MM.1S (cell line): ENCODE measurements at places on chromosomes 5 and 9.

DNA sequence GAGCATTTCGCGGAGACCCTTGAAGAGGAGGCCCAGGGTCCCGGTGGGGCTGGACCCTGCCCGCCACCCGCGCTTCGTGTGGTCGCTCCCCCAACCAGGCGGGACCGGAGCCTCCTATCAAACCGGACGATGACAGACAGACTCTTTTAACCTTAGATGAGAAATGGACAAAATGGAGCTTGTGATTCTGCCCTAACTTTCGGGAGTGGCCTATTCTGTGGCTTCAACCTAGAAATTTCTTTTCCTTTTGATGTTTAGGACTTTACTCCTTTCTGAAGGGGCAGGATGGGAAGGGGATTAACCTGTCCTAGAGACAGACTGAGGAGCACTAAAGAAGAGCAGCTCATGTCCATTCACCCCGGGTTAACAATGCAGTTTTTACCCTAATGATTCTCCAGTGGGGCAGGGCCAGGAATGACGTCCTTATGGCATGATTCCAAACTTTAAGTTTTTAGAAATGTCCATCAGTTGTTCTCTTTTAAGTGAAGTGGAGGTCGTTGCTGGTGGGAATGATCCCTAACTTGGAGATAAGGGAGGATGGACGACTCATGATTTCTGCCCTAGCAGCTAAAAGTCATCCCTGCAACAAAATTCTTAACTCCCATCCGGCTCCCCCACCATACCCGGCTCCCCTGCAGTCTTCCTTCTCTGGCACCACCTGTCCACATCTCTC lies 1.0 kb downstream of the NIPSNAP3A start:
- peak; percentile 22 for DNase-seq

- DNase-seq, result no peak
These were observed 3.6 kb downstream of the RNF130 start for GRCh38 chr5:180067986-180068385.

DNA sequence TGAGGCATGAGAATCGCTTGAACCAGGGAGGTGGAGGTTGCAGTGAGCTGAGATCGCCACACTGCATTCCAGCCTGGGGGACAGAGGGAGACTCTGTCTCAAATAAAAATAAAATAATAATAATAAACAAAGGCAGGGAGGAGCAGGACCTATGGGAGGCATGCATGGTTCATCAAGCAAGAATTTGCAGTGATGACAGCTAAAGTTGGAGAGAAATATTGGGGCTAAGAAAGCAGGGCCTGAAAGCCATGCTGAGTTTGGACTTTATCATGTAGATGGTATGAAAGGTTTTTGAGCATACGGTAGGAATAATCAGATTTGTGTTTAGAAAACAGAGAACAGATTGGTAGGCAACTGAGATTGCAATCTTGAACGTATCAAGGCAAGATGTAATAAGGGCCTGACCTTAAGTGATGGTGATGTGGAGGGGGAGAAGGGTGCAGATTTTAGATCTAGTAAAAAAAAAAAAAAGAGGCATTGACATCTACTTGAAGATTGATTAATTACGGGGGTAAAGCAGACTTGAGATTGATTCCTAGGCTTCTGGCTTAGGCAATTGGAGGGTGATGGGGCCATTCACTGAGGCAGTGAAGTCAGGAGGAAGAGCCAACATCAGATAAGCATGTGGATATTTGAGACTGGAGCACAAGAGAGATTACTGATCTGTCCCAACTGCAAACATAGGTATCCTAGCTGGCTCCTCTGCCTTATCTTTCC lies 50.7 kb downstream of the CFAP95 start:
- no peak for DNase-seq

DNA sequence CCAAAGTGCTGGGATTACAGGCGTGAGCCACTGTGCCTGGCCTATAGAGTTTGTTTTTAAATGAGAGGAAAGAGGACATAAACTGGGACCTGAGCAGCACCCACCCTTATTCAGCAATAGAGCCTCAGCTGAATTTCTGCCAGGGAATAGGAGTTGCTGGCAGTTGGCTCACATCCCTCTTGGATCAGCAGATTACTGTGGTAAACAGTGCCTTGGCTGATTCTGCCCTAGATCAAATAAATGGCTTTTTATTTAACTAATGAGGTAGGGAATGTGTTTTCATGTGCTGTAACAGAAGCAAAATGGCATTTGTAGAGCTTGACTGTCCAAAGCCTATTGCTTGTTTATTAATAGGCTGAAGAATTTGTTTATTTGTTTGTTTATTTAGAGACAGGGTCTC lies 2.1 kb downstream of the ARHGEF37 start:
- DNase-seq, result no peak

- DNase-seq, result no peak
These were observed 697.4 kb upstream of the WWC1 start for GRCh38 chr5:167594061-167594435.

DNA sequence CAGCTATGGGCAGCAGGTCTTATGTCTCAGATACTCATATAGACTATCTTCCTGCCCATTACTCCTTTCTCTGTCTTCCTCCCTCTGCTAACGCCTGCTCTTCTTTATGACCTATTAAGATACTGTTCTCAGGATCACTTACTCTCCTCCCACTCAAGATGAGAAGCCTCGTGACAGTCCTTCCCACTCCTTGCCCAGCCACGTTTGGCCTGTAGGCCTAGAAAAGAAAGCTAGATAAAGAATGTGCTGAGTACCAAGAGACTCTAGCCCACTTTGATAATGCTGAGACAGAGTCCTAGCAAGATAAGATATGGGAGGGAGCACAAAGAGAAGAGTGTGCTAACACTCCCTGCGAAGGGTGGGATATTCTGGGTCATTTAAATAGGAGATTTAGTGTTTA lies 6.8 kb upstream of the DENND4C start:
- no peak for DNase-seq

GRCh38 chr9:8730618-8731017 lies 931.0 kb upstream of the DMAC1 start:
- DNase-seq, result no peak

DNA sequence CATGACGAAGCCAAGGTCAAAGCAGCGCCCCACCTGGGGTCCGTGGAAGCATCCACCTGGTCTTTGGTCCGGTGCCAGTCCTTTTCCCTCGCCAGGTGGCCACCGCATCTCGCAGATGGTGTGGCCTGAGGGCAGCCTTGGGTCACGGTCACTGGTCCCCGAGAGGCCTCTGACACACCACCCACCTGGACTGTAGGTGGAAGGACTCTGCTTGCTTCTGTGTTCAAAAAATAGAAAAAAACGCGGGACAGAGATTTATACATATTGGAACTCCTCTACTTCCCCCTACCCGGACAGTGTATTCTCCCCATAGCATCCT lies 466 bp upstream of the TTC39B start:
- DNase-seq, result no peak

DNA sequence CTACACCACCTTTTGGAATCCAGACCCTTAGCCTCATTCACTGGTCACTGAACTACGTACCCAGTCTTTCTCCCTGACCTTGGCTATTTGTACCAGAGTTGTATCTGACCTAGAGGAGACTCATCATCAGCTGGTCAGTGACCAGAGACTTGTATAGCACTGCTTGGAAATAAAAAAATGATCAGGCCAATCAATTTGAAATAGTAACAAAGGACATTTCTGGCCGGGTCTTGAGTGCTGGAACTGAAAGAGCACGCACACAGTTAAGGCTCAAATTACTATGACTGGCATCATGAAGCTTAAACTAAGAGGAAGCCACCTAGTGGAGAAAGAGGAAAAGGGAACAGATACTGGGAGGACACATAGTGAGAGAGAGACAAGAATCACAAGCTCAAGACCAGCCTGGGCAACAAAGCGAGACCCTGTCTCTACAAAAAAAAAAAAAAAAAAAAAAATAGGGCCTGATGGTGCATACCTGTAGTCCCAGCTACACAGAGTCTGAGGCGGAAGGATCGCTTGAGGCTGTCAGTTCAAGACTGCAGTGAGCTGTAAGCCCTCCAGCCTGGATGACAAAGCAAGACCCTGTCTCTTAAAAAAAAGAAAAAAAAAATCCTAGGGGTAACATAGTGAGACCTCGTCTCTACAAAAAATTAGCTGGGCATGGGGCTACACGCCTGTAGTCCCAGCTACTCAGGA lies 12.8 kb upstream of the SRP19 start:
- DNase-seq, result peak; percentile 81

DNA sequence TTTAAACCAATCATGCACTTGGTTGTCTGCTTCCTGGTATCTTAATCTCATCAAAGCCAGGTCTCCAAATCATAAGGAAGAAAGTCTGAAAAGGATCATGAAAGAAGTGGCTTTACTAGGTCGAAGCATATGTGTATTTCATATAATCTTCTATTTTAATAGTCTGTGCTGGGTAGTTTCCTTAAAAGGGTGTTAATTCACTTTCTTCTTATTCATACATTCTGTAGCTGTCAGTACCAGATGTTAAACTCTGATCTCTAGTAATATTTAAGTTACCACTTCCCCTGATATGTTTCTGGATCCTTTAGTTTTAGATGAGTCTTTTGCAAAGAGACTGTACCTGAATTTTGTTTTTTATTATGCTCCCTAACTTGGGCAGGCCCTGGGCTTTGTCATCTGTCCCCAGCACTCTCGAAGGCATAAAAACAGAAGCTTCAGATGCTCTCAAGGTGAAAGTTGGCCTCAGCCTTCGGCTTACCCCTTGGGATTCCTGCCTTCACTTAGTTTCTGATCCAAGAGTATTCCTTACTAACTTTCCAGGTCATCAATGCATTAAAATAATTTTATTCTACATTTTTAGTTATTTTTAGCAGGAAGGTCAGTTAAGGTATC lies 15.0 kb upstream of the LNPEP start:
- no peak for DNase-seq

- peak; percentile 15 for DNase-seq
These were observed 18.3 kb downstream of the MARCHF3 start for GRCh38 chr5:127011961-127012644.

- DNase-seq, result no peak
These were observed 2.6 kb upstream of the ALAD start for GRCh38 chr9:113403646-113404045.

DNA sequence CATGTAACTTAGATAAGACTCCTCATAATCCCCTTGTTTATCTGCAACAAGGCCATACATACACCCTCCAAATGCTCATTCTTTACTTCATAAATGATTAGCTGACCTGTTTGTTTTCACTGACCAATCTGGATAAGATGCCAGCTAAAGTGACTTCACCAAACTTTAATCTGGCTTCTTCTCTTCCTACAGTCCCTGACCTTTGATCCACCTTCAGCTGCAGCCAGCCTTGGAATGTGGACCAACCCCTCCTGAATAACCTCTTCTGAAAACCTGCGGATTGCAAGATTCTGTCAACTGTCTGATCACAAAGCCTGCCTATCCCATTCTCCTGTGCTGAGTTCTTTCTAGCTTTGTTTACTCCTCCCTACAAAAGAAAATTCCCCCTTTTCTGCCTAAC lies 476.8 kb downstream of the LRRC70 start:
- DNase-seq, result no peak

DNA sequence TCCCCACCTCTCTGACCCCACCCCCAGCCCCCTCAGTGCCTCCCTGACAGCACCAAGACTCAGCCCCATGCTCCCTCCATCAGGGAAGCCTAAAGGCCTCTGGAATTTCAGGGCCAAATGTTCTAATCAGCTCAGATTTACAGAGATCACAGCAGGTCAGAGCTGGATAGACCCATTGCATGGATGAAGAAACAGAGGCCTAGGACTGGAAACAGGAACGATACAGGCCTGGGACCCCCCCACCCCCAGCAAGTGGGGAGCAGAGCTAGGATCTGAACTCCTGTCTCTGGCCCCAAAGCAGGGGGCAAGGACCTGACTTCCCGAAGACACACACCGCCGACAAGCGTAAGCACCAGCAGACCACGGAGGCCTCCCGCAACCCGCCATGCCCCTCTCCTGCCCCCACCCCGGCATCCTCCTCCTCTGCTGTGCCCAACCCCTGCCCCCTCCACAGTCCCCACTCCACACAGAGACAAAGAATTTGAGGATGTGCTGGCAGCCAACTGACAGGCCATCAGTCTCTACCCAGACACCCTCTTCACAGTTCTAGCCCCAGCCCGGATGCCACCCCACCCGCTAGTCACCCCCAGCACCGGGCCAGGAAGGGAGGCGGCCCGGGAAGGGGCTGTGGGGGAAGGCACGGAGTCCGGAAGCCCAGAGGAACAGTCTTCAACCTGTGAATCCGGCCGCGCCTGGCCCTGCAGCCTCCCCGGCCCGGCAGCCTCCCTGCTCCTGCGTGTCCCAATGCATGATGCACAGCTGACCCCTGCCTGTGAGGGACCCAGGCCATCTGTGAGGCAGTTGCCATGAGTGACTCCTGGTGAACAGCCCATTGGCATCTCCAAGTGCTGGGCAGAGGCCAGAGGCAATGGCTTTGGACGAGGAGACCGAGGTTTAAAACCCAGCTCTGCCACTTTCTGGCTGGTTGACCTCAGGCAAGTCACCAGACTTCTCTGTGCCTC lies 31.3 kb downstream of the NDUFA8 start:
- no peak for DNase-seq

DNA sequence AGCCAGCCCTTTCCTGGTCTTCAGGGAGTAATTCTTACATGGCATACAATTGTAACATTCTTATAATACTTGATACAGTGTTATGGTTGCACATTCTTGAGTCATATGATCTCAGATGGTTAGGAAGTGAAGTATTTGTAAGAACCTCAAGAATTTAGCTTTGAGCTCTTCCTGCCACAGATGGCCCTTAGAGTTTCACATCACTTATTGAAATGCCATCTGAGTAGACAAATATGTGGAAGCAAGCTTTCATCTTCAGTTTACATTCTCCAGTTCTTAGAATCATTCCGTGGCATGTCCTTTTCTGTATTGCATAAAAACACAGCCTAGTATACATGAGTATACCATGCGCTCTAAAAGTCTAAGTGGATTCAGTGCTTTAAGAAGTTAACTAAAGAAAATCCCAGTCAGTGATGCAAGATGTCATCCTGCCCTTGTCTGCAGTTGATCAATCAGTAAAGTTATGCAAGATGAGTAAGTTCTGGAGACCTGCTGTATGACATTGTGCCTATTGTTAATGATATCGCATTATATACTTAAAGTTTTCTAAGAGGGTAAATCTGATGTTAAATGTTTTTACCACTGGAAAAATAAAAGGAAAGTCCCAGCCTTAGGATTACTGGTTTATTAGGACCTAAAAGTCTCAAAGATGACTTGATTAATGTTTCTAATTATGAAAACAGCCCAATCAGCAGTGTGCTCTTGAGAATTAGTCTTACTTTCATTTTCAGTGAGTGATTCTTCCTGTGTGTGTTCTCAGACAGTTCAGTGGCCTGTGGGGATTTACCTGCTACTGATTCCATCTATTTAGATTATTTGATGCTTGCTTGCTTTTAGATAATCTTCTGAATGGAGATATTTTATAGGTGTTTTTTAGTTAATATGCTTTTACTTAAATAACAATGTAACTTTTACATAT lies 29.4 kb downstream of the RHOBTB3 start:
- DNase-seq, result peak; percentile 92

DNA sequence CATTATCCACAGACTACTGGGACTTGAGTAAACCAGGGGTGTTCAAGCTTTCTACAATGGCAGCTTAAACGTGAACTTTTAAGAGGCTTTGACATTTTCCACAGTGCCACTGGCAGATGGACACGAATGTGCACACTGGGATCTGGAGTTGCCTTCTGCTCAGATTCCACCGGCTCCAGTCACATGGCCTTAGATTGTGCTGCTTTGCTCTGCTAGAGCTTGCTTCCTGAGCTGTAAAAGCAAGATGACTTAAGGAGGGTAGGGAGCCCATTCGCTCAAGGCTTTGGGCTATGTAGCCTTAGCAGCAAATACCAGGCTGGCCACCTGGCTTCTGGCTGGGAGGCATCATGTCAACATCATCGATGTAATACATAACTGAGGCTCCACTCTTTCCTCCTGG lies 436.9 kb downstream of the MED10 start:
- DNase-seq, result no peak

- no peak for DNase-seq
These were observed 56.4 kb downstream of the IPPK start for GRCh38 chr9:92613268-92614122.
